ENCODE measurements at places on chromosomes 3 and 15.

GRCh38 chr3:176799675-176800074 lies 397.6 kb downstream of the TBL1XR1 start:
- DNase-seq: no peak

DNA sequence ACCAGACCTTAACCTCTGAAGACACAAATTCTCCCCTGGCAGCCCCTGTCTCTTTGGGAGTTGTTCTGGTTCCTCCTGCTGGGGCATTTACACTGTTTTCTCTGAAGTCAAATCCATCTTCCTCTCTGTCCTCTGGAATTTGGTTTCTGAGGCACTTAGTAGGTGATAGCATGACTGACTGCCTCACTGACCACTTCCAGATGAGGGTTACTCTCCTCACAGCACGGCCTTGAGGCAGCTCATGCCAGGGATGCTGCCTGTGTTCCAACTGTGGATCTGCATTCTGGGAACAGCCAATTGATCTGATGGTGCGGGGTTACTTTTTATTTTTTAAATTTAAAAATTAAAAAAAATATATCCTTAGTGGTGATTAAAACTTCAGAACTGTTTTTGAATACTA lies 140.9 kb upstream of the ROPN1 start:
- no peak for DNase-seq

DNA sequence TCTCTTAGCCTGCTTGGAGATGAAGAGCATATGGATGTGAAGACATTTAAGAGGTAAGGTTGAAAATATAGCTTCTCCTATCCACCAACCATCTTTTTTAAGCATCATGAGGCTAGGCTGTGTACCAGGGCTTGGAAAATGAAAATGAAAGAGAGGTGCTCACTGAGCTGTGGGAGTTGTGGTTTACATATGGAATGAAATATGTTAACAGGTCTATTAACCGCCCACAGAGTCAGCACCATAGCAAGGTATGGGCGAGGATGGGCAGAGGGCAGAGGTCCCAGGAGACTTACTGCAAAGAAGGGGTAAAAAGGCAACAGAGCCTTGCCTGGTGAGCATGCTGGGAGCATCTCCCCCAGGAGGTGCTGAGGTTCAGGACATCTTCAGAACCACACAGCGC lies 273.1 kb downstream of the GABRG3 start:
- DNase-seq: no peak

DNA sequence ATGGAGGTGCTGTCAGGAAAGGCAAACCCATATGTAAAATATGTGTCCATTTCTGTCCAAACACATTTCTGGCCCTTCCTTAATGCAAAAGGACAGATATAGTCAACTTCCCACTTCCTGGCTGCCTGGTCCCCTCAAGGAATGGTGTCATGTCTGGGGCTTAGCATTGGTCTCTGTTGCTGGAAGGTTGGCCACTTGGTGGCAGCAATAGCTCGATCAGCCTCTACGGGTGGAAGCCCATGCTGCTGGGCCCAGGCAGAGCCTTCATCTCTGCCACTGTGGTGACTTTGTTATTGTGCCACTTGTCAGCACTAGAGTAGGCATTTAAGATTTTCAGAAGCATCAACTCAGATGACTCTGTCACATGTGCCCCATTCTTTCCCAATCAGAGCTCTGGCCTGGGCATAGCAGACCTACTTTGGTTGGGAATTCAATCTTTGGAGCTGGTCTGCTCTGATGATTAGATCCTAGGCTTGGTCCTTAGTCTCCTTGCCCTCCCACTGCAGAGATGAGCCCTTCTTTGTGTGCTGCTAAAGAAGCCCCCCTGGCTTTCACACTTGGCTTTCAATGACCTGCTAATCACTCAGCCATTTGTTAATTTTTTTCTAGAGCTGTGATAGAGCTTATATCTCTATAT lies 51.0 kb upstream of the SPSB4 start:
- peak; percentile 15 for DNase-seq

- DNase-seq: no peak
These were observed 69.6 kb downstream of the LRTM1 start for GRCh38 chr3:54858093-54858785.

DNA sequence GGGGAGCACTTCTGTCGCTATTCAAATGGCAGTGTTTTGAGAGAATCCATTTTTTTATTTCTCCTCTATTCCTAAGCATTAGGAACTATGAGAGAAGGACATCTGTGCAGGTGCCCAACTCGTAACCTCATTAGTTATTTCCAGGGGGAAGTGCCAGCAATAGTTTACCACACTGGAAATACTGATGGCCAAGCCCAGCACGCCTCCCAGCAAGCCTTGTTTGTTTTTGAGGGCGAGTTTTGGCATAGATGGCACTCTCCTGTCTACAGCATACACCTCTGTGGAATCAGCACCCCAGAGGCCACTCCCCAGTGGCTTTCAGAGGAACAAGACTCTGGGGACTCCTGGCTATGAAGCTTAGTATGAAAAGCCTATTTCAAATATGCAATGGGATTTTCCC lies 36.6 kb downstream of the FAN1 start:
- no peak for DNase-seq

GRCh38 chr3:27686642-27687041 lies 35.5 kb downstream of the EOMES start:
- no peak for DNase-seq

DNA sequence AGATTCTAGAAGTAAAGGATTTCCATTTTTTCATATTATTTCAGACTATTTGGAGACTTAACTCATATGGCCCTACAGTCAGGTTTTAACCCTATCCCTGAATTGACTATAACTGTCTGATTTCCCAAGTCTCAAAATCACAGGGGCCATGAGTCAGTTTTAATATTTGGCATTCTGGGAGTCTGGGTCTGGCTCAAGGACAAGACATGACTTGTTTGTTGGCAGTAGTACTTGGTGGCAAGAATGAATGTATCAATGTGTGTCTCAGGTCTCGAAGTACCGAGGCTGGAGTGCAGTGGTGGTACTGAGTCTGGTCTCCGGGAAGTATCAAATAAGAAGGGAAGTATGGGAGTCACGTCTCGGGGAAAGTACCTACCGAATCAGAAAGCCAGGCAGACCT lies 10.8 kb downstream of the UMPS start:
- DNase-seq: no peak

DNA sequence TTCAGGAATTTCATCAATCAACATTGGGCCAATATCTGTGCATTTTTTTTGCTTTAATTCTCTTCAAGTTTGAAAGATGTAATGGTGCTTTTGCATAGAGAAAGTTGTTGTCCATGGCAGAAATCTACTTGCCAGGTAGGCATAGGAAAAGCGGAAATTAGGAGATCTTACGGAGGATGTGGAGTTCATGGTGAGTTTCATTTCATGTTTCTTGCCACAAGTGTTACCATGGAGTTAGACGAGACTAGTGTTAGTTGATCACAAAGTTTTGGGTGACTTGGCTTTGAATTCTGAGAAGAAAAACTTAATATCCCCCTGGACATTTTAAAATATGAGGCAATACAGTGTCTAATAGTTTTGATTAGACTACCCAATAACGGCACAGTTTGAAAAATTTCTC lies 1.0 kb upstream of the P2RY13 start:
- no peak for DNase-seq

DNA sequence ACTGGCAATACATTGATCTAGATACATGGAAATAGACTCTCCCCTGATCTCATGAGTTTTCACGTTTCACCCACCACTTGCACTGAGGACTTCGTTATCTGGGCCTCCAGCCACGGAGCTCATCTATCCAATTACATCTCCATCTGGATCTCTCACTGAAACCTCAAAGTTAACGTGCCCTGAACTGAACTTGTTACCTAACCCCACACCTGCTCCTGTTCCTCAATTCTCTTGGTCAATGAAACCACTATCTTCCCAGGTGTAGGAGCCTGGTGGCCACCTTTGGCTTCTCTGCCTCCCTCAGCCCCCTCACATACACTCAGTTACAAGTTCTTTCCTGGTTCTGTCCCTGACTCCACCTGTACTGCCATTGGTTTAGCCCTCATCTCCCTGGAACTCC lies 9.7 kb downstream of the DGKG start:
- no peak for DNase-seq

GRCh38 chr3:193446965-193447602 lies 68.5 kb upstream of the ATP13A5 start:
- no peak for DNase-seq
